D721Med (cell line): ENCODE measurements at places on chromosomes 11 and 22.
A peak's percentile ranks its signal among the peaks of the same experiment; 100 is the strongest.

DNA sequence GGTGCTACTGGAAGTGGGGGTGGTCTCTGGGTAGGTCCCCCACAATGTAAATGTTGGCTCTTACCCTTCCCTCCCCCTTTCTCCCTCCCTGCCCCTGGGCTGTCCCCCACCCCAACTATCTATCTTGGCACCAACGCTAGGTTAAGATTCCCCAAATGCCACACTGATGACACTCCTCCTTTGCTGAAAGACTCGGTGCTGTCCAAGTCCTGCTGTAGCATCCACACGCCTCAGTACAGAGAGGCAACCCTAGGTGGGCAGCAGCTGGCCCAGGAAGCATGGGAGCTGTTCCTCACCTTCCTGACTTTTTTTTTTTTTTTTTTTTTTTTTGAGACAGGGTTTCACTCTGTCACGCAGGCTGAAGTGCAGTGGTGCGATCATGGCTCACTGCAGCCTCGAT is 3.4 kb upstream of the KCTD17 start:
- no peak for DNase-seq

DNA sequence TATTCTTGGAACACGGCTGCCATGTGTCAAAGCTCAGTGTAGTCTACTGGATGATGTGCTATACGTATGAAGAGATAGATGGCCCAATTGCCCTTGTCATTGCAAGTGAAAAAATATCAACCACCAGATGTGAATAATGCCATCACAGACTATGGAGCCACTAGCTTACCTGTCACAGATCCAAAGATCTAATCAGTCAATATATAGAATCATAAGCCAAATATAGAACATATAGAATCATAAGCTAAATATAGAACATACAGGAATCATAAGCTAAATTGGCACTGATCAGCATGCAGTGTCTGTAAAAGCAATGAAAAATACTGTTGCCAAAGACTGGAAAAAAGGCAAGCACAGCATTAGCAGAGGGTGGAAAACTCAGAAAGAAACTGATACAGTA is 1656.9 kb upstream of the RAG2 start:
- DNase-seq: no peak

DNA sequence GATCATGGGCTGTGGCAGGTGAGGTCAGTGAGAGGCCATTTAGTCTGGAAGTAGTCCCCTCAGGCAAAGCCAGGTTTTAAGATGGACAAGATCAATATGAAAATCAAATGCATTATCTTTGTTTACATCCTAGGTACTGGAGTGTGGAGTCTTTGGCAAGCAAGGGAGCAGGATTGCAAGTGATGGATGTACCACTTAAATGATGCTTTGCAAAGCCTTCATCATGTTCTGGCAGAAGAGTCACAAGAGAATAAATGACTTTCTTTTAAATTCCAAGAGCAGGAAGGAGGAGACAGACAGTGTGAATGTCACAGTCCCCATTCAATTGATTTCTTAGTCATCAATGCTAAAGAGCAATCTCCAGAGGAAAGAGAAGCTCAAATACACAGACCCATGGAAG is 908.3 kb downstream of the FAM181B start:
- no peak for DNase-seq

GRCh38 chr11:23674866-23675265 is 814.6 kb upstream of the CCDC179 start:
- no peak for DNase-seq

DNA sequence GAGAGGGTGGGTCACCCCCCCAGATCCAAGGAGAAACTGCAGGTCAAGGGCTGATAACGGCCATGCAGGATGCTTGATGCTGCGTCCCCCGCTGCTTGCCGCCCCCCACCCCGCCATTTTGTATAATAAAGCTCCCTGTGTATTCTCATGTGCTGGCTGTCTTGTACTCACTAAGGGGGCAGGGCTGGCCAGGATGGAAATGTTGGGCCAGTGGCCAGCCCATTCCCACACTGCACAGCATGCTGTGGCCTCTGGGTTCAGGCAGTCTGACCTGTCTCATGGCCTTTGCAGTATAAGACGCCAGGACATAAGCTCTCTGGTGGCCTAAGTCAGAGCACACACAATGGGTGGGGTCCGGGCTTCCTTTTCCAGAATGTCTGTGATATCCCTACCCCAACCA is 421 bp upstream of the PRR33 start:
- no peak for DNase-seq

GRCh38 chr11:69526453-69526810 is 45.0 kb downstream of the LINC01488 start:
- no peak for DNase-seq

DNA sequence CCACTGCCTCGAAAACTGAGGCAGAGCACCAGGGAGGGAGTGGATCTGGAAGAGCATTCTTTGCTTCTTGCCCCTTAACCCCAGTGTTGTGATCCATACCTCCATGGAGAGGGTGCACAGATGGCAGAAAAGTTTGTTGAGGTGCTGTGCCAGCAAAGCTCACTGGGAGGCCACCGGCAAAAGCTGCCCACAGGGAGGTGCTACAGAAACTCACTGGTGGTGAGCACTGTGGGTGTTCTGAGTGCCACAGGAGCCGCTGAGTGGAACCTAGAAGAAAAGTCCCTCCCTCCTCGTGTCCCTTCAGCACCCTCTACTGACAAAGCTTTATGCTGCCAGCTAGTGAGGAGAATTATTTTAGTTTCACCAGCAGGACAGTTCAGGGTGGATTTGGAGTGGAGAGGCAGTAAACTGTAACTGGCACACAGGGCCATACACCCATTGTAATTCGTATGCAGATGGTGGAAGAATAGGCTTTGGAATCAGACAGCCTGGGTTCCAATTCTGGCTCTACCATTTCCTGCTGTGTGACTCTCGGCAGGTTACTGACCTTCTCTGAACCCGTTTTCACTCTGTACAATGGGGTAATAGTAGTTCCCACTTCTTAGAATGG is 84.6 kb downstream of the SWAP70 start:
- peak; percentile 44 for DNase-seq

DNA sequence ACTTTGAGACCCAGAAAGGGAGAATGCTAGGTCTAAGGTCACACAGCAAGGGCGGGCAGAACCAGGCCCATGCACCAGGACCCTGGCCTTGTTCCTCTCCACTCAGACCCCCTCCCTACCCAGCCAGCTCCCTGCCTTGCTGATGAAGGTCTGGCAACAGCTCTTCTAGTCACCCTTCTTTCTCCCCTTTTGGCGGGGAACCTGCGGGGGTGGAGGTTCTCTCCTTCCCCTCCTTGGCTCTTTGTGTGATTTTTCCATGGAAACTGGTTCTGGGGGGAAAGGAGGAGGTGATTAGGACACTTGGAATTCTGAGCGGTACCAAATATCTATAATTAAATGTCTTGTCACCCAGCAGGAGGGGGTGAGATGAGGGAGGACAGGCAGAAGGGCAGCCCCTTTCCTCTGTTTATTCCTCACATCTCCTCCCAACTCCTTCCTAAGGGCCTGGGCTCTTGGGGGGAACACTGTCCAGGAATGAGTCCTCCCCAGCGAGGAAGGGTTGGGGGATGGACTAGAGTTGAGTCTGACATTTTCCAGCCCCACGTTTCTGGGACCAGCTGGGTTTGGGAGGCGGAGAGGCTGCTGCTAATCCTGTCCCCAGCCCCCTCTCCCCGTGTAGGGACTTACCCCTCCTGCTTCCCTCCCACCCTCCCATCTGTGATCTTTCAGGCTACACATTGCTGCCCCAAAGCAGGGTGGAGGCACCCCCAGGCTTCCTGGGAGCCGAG is 7.4 kb downstream of the ARHGEF17 start:
- DNase-seq: peak; percentile 66

DNA sequence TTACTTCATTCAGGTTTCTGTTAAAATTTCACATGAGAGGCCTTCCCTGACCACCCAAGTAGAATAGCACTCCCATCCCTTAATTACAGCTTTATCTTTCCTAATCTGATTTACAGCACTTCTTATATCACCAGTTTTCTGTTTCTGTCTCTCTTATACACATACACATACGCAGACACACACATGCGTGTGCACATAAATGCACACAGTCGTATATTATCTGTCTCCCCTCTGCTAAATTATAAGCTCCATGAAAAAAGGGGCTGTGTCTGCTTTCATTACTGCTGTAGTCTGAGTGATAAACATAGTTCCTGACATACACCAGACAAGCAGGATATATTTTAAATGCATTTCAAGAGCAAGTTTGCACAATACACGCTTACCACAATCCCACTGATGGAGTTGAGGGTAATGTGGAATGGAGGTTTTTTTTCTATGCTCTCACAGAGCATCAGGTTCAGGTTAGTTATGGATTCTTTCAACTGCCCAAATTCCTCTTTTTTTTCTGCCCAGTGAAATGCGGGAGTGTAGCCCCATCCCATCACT is 13.7 kb upstream of the TOP3B start:
- no peak for DNase-seq

- no peak for DNase-seq
Measured at GRCh38 chr11:74935285-74935684, 13.6 kb downstream of the XRRA1 start.

DNA sequence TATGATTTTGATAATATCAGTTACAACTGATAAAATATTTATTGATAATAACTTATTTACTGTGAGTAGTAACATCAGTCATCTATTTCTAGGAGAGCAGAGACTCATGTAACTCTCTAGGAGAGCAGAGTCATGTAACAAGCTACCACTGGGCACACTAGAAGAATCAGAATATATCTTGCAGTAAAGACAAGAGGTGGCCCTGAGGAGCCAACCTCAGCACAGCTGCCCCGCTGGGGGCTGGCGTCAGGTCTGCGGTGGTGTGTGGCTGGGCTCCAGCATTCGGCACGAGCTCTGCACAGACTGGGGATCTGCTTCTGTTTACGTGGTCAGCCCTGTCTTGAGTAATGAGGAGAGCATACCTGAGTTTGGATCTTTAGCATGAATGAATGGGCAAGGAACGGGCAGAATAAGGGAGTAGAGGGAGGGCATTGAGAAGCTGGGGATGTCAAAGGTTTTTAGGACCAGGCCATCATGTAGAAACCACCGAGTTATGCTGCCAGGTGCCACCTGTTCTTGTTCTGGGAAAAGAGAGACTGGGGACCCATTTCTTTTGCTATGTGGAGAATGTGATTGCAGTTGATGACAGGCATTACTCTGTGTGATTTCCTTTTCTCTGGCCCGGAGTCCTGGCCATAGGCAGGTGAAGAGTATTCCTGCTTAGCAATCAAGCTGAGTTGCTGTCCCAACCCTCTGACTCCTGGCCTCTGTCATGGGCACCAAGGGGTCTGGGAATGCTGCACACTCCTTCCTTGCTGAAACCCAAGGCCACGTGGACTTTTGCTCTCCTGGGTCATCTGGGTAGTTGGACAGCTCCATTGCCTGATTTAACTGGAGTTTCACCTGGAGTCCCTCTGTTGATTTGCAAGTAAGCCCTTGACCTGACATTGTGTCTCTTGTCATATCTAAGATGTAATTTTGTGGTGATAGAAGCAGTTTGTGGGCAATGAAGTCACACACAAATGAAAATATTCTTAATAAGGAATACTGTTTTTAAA is 50.9 kb upstream of the HEPHL1 start:
- DNase-seq: no peak

- DNase-seq: no peak
Measured at GRCh38 chr11:11622772-11623171, 967 bp upstream of the GALNT18 start.

GRCh38 chr11:126122863-126123262 is 60.2 kb upstream of the CDON start:
- no peak for DNase-seq

GRCh38 chr22:45441138-45441537 is 27.6 kb downstream of the RIBC2 start:
- DNase-seq: peak; percentile 25

- no peak for DNase-seq
Measured at GRCh38 chr22:24431309-24432034, 4.1 kb downstream of the ADORA2A start.

GRCh38 chr22:17726006-17726927 is 48.0 kb downstream of the BID start:
- DNase-seq: no peak

- no peak for DNase-seq
Measured at GRCh38 chr22:46881373-46882118, 119.1 kb downstream of the TBC1D22A start.

DNA sequence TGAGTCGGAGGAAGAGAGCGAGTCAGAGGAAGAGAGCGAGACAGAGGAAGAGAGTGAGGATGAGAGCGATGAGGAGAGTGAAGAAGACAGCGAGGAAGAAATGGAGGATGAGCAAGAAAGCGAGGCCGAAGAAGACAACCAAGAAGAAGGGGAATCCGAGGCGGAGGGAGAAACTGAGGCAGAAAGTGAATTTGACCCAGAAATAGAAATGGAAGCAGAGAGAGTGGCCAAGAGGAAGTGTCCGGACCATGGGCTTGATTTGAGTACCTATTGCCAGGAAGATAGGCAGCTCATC is 780 bp downstream of the TRIM44 start:
- DNase-seq: no peak

DNA sequence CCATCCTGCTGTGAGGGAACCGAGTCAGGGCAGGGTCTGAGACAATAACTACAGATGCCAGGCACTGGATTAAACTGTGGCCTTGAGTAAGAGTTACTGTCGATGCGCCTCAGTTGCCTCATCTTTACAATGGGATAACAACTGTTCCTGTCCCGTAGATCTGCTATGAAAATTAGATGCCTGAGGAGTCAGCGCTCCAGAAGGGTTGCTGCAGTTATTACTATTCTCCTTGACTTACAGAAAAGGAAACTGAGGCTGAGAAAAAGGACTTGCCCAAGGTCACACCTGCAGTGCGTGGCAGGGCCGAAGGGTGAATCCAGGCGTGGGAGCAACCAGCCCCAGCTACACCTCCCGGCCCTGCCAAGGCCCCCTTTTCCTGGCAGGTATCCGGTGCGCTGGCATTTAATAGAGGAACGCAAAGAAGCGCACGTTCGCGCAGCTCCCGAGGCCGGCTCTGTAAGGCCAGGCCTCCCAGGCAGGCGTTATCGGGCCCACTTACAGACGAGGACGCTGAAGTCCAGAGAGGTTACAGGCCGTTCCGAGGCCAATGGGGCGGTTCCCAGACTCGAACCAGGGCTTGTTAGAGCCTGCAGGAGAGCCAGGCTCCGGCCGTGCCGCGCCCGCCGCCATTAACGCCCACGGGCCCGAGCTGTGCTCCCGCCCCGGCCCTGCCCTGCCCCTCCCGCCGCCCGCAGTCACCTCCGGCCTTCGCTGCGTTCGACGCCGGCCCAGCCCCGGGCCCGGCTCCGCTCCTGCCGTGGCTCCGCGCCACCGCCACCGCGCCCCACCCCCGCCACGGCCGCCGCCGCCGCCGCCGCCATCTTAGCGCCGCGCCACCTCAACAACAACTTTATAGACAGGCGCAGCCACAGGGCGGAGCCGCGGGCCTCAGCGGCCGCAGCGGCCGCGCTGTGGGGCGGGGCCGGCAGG is at the start of gene C11orf68:
C11orf68 (minus strand) TSS at position 852 of the 930 bp plus-strand sequence; CDS start at position 821, 31 bp downstream.
- no peak for DNase-seq

DNA sequence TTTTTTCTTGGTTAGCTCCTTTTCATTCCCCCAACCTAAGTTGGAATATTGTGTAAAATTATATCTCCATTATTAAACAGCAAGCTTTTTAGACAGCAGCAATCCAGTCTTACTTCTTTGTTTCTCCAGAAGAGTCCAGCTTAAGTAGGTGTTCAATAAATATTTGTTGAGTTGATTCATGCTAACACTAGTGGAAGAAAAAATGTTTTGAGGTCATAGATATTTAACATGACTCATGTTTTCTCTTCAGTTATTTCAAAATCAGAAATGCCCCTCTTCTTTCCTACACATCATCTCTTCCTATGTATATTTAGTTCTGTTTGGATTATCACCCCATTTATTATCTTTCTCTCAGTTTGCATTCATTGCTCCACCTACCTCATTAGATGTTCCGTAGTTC is 20.3 kb downstream of the CCDC83 start:
- DNase-seq: no peak
